Left cardiac atrium (tissue), 4 donors: ENCODE measurements at places on chromosomes 5 and 9. TPM values are rescaled to one million over a fixed set of nuclear protein-coding genes. Genes with fewer than 3 reads are reported as not detected.

DNA sequence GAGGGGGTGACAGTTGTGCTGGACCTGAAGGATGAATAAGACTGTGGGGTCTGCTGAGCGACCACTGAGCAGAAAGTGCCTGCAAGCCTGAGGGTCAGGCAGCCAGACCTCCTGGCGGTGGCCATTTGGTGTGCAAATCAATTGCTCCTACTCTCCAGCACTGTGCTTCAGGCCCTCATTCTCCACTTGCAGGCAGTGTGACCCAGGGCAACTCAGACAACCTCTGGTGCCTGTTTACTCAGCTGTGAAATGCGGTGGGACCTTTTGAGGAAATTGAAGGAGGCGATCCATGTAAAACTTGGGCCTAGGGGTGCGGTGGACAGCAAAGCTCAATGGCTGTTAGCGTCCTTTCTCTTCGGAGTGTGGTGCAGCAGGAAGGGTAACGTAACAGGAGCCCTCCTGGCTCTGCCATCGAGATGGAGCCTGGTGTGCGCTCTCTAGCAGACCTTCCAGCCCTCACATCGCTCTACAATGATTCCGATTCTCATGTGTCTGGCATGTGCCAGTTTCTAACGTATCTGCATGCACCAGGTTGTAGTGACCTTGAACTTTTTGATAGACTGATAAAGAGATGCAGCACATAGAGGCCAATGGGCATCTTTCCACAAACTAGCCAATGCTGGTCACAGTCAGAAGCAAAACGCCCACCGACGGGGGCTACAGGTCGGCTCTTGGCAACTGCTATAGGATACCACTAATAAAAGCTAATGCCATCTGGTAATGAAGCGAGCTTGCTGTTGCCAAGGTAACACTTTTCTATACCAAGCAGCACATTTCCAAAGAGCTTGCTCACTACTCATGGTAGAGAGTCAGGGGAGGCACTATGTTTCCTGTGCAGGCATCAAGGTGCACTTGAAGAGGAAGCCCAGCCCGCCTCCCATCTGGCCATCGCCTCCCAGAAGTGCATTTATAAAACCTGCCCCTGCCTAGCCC, 159.7 kb upstream of the RAPGEF1 start:
- no peak for DNase-seq

TAF11L8 gene
- not detected for total RNA-seq

- no peak for DNase-seq
These were observed 3.3 kb upstream of the SLC6A3 start for GRCh38 chr5:1448511-1449011.

SLC27A6 gene
- 37.4 TPM for total RNA-seq

MXD3 gene
- 2.8 TPM for total RNA-seq

GRM6 gene
- total RNA-seq, result not detected

DNA sequence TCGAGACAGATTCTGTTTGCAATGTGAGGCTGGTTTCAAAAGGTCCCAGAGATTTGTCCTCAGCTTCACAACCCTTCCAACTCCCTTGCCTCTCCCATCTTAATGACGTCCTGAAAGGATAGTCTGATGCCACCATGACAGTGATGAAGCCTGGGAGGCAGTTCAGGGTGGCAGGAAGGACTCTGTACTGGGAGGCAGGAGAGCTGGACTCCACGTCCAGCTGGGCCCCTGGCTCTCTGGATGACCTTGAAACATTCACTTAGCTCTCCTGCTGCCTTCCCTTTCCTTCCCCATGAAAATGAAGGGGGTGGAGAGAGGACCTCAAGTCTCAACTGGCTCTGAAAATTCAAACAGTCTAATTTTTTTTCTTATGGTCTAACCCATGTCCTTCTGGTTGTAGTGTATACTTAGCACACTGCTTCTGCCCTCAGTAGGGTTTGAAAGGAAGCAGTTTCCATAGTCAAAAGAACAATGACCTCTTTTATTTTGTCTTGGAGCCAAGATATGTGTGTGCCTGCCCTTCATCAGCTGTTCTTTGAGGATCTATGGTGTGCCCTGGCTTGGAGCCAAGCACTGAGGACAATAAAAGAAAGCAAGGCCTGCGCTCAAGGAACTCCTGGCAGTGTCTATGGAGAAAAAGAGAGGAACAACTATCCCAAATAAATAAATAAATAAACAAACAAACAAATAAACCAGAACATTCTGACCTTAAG, 188.3 kb downstream of the GRIA1 start:
- DNase-seq, result no peak

LCNL1 gene
- 6.4 TPM for total RNA-seq

SLC6A7 gene
- total RNA-seq, result not detected

DNA sequence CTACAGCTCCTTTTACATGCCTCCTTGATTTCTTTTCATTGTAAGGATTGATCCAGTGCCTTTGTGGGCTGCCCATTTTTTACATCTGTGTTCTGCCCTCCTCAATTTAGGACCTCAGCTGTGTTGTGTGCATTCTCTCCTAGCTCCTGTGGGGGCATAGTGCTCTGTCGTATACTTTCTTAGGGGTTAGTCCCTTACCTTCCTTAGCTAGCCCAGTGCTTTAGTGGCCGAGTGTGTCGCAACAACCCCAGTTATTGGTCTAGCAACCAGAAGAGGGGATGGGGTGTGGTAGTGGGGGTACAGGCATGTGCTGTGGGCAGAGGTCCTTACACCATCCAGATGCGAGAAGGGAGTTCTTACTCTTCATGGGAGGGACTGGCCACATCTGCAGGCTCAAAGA, 12.1 kb downstream of the MTRR start:
- no peak for DNase-seq

IFNA14 gene
- not detected for total RNA-seq

MEIKIN gene
- total RNA-seq, result not detected

DNA sequence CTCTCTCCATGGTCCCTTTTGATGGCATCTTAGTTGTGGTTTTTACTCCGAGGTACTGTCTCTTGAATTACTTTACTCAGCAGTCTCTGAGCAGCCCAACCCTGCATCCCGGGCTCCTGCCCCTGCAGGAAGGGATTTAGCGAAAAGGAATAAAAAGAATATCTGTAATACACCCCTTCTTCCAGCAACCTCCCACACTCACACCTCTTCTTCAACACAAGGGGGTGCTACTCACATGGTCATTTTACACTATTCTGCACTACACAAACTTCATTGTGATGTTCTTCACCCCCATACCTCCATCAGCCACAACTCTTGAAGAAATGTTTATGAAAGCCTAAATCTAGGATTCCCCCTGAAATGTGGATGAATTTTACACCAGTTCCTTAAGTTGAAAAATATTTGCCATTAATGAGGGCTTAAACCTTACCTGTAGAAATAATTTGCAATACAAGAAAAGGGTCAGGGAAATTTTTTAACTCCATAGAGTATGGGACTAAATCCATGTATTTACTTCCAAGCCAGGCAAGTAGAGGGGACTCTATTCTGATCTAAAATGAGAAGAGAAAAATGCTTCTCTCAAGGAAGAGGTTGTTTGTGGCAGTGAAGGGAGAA, 26.0 kb downstream of the TPD52L3 start:
- no peak for DNase-seq

- no peak for DNase-seq
These were observed 346.9 kb downstream of the ZNF608 start for GRCh38 chr5:124399426-124399961.

DNA sequence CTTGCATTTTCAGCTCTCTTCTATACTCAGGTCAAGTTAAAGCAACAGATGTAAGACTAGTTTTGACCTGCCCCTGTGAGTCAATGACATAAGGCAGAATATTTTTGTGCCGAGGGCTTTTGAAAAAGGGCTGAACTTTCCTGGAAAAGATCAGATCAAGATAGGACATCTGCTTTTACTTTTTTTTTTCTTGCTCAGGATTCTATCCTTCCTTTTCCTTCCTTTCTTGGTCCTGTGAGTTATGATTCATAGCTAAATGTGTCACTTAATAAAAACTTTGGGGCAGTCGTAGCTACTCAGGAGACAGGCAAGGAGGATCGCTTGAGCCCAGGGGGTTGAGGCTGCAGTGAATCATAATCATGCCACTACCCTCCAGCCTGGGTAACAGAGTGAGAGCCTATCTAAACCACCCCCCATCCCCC, 84.3 kb upstream of the BRINP1 start:
- no peak for DNase-seq

- no peak for DNase-seq
These were observed 855.5 kb upstream of the DMAC1 start for GRCh38 chr9:8655071-8655470.

DNA sequence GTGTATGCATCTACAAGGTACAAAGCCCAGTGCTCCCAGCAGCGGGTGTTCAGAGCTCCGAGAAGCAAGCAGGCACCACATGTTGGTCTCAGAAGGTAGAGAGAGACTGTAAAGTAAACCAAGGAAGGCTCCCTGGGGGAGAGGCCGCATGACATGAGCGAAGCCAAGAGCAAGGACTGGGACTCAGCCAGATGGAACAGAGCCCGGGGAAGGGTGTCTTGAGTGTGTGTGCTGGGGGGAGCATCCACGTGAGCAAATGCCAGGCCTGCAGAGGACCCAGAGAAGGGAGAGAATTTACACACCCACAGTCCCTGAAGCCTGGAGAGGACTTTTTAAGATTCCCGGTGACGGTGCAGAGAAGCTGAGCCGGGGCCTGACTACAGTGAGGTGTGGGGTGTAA, 15.2 kb upstream of the KCNIP1 start:
- DNase-seq, result no peak

DNA sequence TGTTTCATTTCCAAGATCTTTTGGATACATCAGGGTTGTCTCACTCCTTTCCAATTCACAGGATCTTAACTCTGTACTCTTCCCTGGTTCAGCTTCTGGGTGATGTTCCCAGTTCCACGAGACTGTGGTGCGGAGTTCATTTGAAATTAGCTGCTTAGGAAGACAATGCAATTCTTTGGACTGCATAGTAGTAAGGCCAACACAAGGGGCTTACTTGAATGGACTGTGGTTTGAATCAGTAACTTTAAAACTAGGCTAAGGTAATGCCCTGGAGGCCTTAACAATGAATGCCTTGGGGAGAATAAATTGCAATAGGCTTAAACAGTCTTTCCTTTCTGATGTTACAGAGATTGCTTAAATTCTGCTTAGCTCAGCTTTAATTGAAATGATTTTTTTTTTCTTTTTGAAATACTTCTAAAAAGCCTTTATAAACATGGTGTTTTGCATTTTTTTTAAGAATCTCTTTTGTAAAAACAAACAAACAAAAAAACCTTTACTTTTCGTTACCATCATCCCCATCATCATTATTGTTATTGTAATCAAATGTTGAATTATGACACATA, 133.8 kb upstream of the MEF2C start:
- no peak for DNase-seq

DNA sequence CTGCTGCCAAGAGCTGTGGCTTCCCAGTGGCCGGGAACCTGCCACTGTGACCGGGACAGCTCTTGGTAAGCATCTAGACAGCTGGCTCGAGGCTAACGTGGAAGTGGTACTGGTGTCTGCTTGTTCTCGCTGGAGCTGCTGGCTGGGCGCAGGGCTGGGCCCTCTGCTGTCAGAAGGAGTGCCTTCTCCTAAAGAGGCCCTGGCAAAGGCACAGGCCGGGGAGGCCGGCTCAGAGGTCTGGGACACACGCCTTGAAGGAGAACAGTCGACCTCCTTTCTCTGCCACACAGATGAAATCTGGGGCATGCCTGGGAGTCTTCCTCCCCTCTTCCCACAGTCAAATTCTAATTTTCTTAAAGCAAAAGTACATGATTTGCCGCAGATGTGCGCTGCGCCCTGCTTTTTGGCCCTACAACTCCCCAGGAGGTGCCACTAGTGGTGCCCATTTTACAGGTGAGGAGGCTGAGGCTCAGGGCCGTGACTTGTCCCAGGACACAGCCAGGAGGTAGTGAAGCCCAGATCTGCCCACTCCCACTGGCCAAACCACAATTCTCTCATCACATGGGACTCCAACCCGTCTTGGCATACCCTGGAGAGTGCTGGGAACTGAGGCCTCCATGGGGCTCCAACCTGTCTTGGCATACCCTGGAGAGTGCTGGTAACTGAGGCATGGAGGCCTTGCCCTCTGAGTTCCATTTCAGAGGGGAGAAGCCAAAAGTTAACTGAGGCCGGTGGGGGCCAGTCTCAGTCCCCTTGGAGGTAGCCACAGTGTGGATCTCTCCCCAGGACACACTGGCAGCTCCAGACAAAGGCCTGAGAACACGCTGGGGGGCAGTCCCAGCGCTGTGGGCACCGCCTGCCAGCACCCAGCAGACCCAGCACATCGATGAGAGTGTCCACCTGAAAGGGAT, 12.0 kb upstream of the RXRA start:
- DNase-seq, result peak; percentile 16

DNA sequence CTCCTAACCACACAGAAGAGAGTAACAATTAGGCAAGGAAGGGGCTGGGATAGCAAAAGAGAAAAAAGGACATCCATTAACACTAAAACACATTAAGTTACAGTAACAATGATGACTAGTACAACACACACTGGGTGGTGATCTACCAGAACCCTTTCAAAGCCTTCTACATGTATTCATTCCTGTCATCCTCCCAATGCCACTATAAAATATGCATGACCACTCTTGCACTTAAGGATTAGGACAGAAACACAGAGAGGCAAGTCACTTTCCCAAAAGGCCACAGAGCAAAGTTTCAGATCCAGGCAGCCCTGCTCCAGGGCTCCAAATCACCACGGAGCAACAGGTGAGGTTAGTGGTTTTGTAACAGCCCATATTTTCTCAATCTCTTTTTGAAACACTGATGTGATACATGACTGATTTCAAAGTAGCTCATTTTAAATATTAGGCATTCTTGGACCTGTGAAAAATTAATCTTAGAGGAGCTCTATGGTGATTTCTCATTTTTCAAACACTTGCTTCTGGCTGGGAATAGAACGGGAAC, 86.7 kb downstream of the AUH start:
- DNase-seq, result no peak

- no peak for DNase-seq
These were observed 369.0 kb upstream of the RFX3 start for GRCh38 chr9:3894772-3895171.

DOCK2 gene
- 17.2 TPM for total RNA-seq

DNA sequence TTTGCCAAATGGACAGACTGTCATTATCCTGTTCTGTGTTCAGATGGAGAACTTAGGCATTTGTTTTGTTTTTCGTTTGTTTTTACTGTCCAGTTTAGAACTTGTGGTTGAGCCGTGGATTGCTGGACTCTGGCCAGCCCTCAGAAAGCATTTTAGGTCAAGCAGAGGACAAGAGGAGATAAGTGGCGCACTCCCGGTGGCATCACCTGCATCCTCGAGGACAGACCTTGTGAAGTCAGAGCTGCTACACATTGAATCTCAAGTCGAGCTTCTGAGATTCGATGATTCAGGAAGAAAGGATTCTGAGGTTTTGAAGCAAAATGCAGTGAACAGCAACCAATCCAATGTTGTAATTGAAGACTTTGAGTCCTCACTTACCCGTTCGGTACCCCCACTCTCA, 8.9 kb downstream of the MTRR start:
- no peak for DNase-seq

GRCh38 chr9:121371495-121372061, 1.5 kb upstream of the STOM start:
- no peak for DNase-seq

LHX3 gene
- total RNA-seq, result not detected

GRCh38 chr9:72574156-72574810, 52.9 kb downstream of the TMC1 start:
- DNase-seq, result no peak

OR1J2 gene
- total RNA-seq, result not detected

- no peak for DNase-seq
These were observed 38.9 kb downstream of the ATG10 start for GRCh38 chr5:82010696-82011095.

- DNase-seq, result no peak
These were observed 20.9 kb downstream of the WHRN start for GRCh38 chr9:114484215-114484853.
